Nephron progenitor cell (in vitro differentiated cells): ENCODE measurements at places on chromosomes 2 and 18.

GRCh38 chr18:62514570-62514969, 8.3 kb upstream of the ZCCHC2 start:
- no peak for DNase-seq

GRCh38 chr18:75810516-75810915, 383.0 kb upstream of the SMIM21 start:
- DNase-seq, result no peak

DNA sequence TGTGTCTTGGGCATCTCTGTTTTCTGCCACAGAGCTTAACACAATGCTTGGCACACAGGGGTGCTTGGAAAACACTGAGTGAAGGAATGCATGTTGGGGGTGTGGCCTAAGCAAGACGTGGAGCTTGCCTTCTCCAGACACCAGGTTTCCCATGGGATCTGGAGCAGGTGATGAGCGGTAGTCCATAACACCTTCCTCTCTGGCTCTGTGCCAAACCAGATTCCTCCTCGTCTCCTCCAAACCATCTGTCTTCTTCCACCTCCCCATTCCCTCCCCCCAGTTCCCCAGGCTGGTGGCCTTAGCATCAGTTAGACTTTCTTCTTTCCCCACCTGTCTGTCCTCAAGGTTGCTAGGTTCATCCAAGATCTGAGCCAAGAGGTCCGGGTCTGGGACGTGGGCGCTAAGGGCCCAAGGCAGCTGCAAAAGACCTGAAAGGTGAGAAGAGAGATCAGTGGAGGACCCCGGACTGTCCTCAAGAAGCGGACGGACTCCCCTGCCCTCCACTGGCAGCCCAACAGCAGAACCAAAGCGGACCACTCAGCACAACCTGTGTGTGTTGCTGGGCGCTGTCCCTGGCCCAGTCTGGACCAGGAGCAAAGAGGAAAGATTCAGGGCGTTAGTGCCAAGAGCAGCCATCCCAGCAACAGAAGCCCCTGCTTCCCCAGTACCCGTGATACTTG, 1.2 kb upstream of the ITM2C start:
- DNase-seq, result no peak

DNA sequence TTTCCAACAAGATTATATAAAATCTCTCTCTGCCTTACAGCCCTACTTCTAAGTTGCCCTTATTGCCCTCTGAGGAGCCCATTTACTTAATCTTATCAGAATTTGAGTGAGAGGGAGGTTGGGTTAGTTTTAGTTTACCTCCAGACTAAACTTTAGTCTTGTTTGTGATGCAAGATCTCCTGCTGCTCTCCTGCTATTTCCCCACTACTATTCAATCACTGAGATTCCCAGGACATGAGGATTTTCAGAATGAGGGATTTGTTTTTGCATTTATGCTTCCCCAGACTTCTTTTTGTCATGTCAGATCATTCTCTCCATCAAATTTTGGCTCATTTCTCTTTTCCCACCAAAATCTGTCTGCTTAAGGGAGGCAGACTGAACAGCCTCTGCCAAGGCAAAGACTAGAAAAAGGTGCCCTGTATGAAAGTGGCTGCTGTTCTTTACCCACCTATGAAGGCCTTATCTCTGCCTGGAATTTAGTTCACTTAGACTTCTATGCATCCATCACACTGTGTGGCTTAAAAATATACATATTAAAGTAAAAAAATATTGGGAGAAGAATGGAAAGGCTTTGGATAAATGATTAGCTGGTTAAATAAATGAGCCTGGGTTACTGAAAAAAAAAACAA, 401.3 kb downstream of the PID1 start:
- DNase-seq, result no peak
